ENCODE measurements at places on chromosomes 16 and 17.

DNA sequence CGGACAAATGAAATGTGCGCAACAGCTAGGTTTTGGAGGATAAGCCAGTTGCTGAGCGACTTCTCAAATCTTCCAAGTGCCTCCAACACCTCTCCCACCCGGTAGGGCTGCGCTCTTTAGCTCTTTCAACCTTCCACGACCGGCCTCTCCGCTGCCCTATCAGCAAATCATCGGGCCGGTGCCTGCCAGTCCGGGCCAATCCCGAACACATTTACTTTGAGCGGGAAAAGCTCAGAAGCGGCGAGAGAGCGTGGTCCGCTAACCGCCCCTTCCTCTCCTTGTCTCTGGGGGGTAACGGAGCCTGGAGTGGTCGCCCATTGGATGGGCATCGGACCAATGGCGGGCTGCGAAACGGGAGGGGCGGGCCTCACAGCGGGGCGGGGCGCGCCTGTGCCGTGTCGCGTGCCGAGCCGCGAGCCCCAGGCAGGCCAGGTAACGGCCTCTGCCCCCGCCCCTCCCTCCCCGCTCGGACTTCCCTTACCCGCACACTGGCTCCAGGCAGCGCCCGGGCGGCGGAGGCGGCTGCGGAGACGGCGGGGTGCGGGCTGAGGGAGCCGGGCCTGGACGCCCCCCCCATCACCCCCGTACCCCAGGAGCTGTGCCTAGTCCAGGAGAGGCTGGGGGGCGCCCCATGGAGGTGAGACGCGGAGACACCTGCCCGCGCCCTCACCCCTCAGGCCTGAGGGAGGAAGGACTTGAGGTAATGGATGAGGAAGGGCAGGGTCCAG, at the start of gene MEIOC:
Gene MEIOC, plus strand, starts transcription at position 486 of the 728 bp plus-strand sequence. Its CDS starts 146 bp downstream, at position 632.
- peak; percentile 44 for DNase-seq

GRCh38 chr16:68785715-68786114, 48.6 kb downstream of the CDH1 start:
- DNase-seq, result no peak

DNA sequence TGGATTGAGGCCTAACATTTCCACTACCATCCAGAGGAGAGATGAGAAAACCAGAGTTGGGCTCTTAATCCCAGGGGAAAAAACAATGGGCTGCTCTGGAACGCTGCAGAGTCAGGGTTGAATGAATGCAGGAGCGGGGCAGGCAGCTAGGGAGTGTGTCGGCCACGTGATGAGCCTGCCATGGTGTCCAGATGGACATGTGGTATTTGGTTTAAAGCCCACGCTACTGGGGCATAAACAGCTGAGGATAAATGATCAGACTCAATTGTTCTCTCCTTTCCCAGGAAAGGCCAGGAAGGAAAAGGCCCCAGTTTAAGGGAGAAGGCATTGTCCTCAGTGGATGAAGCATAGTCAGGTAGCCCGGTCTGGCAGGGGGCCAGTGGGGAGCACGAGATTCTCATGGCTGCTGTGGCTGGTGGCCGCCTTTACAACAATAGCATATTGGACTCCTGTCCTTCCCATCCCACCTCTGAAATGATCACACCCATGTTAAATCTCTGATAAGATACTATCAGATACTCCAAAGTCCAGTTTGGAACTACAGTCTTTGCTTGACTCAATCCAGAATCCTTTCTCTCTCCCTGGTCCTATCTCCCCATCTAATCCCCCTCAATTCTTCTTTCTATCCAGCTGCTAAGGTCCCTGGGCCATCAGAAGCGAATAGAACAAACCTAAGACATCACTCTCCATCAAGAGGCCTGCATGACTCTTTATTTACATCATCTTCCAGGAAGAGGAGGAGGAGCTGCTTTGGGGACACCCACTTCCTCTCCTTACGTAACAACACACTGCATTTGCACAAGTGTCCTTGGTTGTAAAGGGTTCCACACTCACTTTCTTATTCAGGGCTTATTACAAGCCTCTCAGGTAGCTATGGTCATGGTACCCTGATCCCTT, 20.4 kb downstream of the CA4 start:
- DNase-seq, result peak; percentile 56

- DNase-seq, result no peak
Measured at GRCh38 chr17:49901460-49902331, 53.8 kb upstream of the TAC4 start.

GRCh38 chr17:45156242-45156641, 5.4 kb upstream of the HEXIM2 start:
- DNase-seq, result no peak

DNA sequence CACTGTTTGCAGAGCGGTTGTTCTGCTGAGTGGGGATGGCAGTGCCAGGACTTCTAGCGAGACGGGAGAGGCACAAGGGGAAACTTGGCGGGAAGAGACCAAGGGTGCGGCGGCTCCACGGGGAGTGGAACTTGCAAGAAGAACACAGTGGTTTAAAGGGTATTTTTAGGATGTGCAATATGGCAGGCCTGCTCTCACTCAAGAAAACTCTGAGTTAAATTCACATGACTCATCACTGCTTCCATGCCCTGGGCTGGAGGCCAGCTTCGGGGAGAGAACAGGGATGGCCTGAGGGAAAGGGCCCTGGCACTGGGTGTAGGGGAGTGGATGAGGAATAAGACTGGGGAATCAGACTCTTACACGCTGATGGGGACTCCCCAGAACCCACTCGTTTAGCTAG, 13.3 kb upstream of the CD300LD start:
- DNase-seq, result peak; percentile 59

DNA sequence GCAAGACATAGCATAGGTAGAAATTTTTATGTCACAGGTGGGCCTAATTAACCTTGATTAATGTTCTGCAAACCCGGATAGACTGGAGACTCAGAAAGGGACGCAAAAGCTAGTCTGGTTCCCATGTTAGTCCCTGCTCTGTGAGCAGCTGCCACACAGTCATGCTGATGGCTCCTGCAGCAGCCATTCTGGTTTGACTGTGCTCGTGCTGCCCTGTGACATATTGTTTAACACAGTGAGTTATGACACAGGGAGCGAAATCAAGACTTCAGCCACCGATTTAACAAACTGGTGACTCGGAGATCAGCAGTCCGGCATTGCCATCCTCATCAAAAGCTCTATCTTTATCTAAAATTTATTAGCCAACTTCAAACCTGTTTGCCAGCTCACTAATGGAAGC, 169.8 kb downstream of the WWOX start:
- DNase-seq, result no peak

- no peak for DNase-seq
Measured at GRCh38 chr16:11683145-11683544, 14.9 kb downstream of the SNN start.

DNA sequence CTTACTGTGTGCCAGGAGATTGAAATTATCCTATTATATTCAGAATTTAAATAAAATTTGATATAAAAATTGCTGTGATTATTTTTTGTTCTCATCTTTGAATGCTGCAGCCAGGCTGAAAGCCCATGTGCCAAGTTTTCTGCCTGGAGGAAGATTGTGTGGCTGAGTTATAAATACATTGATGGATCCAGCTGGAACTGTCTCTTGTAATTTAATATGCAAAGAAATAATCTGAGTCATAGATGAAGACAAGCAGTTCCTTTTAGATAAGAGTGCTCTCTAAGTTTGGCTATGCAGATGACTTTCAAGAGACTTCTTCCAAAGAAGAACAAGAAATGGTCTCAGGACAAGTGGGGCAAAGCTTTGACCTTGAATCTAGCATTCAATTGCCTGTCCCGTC, 871.0 kb downstream of the CDH11 start:
- DNase-seq, result no peak

DNA sequence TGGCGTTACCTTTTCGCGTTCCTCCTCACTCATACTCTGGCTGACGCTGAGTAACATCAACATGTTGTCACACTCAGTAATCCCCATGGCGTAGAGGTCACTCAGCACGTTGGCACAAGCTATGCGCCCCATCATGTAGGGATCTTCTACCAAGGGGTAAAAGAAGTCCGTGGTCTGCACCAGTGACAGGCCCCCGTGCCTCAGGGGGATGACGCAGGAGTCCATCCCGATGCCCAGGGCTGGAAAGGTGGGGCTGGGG, 596 bp downstream of the SEPHS2 start:
- no peak for DNase-seq

DNA sequence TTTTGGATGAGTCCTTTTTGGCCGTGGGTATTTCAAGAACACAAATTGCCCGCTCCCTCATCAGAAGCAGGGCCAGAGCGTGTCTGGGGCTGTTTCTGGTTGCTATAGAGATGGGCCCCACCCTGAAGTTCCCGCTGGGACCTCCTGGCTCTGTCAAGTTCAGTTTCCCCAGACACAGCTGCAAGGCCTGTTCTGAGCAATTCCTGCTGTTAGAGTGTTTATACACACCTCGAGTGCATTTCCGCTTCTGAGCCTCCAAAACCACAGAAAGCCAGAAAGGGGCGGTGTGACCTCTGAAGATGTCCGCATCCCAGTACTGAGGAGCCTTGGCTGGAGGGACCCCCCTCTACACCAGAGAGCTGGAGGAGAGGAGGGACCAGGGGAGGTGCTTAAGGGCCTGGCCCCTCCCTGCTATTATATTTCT, 9.3 kb upstream of the WBP2 start:
- DNase-seq, result peak; percentile 54

GRCh38 chr16:10951026-10951425, 6.7 kb downstream of the CLEC16A start:
- DNase-seq, result no peak

- no peak for DNase-seq
Measured at GRCh38 chr17:728911-729310, 3.5 kb upstream of the TLCD3A start.

DNA sequence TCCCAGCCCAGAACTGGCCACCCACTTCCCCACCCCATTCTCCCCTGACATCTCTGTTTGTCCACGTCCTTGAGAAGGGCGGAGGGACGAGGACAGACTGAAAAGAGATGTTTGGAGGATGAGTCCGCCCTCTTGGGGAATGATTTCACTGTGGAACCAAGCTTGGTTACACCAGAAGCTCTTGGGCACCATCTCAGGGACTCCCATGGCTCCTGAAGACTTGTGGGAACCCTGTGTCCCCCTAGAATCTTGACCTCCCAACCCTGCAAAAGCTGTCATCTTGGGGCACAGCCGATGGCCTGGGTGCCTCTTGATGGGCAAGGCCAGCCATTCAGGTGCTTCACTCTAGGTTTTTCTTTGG, 25.9 kb upstream of the LITAF start:
- DNase-seq, result no peak

DNA sequence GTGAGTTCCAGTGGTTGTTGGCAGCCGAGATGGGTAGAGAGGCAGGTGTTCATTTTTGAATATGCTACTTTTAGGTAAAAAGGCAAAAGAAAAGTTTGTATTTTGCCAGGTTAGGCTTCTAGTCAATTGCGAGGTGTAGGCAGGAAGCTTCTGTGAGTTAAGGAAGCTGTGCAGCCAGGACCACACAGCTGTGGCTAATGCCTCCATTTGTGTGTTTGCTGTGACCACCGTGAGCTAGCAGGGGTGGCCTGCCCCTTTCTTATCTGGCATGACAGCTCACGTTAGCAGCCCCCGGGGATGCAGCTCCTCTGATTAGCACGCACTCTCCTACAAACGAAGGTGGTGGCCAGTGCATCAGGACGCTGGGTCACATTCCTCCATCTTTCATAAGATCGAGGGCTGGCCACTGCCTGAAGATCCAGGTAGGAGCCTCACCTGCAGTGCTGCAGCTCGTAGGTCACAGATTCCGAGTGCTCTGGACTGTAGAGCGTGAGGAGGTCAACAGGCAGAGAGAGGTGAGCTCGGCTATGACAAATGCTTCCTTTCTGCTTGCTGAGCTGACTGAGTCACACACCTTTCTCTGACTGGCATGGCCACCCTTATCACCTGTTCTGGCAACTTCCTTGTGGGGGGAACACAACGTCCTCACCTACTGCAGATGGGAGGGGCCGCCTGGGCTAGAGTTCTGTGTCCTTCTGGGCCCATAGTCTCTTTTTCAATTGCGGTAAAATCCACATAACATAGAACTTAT, 244.4 kb downstream of the HS3ST3B1 start:
- DNase-seq, result no peak

DNA sequence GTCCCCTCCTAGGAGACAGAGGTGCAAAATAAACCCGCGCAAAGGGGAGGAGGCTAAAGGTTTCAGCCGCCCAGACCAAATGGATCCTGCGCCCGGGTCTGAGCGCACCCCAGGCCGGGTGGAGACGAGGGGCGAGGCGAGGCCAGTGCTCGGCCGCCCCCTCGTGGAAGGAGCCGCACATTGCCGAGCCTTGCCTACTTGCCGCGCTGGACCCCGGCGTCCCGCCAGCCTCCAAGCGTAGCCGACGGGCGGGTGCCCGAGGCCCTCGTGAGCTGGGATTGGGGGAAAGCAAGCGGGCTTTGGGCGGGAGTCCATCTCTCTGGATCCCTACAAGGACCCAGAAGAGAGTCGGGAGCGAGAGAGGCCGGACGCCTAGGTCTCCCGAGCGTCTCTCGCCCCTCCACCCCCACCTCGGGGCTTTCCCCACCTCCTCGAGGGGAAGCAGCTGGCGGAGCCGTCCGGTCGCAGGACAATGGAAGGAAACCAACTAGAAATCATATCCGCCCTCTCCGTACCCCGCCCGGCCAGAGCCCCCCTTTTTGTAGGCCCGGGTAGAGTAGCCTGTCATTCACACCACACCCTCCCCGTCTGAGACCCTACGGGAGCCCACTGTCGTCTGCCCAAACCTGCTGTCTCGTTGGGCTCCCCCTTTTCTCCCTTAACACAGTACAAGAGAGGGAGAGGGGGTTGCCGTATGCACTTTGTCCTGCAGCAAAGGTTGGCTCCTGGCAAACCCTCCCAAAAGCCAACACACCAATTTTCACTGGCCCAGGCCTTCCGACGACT, 664 bp upstream of the BCL6B start:
- DNase-seq, result peak; percentile 90

- no peak for DNase-seq
Measured at GRCh38 chr17:238071-238963, 56.9 kb upstream of the DOC2B start.

- no peak for DNase-seq
Measured at GRCh38 chr17:21253646-21254441, 634 bp upstream of the NATD1 start.

DNA sequence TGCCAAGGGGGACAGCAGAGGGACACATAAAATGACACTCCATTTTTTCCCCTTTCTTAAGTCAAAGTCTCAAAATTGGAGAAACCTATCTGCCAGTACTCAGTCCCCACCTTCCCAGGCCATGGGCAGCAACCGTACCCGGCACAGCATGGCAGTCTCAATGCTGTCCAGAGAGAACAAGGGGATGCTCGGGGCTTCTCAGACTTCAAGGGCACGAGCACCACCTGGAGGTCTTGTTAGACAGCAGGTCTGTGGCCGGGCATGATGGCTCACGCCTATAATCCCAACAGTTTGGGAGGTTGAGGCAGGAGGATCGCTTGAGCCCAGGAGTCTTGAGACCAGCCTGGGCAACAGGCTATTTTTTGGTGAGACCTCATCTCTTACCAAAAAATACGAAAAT, 3.2 kb downstream of the DNAH17 start:
- DNase-seq, result no peak

- no peak for DNase-seq
Measured at GRCh38 chr16:74455213-74455612, 33.9 kb upstream of the CLEC18B start.

GRCh38 chr17:77677630-77678029, 280.9 kb upstream of the TNRC6C start:
- no peak for DNase-seq

- DNase-seq, result no peak
Measured at GRCh38 chr16:81436386-81436785, 8.2 kb upstream of the CMIP start.

All from suppressor macrophage (primary cell).